ENCODE measurements at places on chromosomes 4 and X.

- no peaks in the 10 kb centered on the region for H3K27me3 ChIP-seq
- no peak overlapping the region for H3K27ac ChIP-seq
These were observed 78.8 kb downstream of the TMEM47 start for GRCh38 chrX:34578237-34578636.

- no peaks in the 10 kb centered on the region for H3K4me1 ChIP-seq
- no peak for DNase-seq
- H3K4me3 ChIP-seq = no peak overlapping the region
- no peaks in the 10 kb centered on the region for H3K27me3 ChIP-seq
These were observed 125.4 kb downstream of the ATXN3L start for GRCh38 chrX:13194291-13195103.

DNA sequence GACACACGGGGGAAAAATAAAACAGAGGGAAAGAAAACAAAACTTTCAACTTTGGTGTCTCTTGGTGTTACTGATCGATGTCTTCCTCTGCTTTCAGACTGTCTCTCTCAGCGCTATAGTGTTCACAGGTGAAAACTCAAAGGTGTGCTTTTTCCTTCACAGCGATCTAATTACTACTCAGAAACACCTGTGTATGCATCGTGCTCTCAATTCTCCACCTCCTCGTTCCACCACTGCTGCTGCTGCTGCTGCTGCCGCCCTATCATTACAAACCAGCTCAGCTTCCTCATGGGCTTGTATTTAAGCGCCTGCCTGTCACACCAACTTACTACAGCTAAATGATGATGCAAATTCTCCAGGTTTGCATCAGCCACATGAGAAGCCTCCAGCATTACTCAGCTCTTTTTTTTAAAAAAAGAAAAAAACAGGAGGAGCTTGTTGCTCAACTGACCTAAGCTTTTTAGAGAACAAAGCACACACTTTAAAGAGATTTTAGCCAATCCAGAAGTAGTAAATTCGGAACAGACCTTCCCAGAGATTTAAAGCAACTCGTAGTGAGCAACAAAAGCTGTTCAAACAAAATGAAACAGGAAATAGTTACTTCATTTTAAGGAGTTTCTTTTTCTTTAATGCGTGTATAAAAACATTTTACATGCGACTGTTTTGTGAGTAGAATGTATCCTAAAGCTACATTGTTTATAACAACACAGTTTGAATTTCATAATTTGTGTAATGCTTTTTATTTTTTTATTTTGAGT is at the start of gene SLC7A11:
TSS of gene SLC7A11 (minus strand) at position 274 of the 758 bp plus-strand sequence. CDS start 280 bp downstream, outside the sequence.
- no peaks in the 10 kb centered on the region for H3K27me3 ChIP-seq
- DNase-seq = peak; percentile 24
- H3K4me3 ChIP-seq = peak within 1 kb of the TSS; percentile 42
- H3K36me3 ChIP-seq = no peaks in the 10 kb centered on the region

- H3K36me3 ChIP-seq = no peaks in the 10 kb centered on the region
- peak overlapping the region; percentile 46 for H3K4me3 ChIP-seq
- peaks cover 9% of the 10 kb centered on the region for H3K4me1 ChIP-seq
- H3K27me3 ChIP-seq = no peaks in the 10 kb centered on the region
- peak overlapping the region; percentile 80 for H3K27ac ChIP-seq
These were observed 715 bp downstream of the ZMAT1 start for GRCh38 chrX:101931136-101931487.

GRCh38 chr4:87476934-87477333 is 52.2 kb downstream of the SPARCL1 start:
- H3K27ac ChIP-seq = no peak overlapping the region
- H3K27me3 ChIP-seq = no peaks in the 10 kb centered on the region
- no peaks in the 10 kb centered on the region for H3K36me3 ChIP-seq
- no peaks in the 10 kb centered on the region for H3K4me1 ChIP-seq

GRCh38 chr4:114236171-114236769 is 256.8 kb upstream of the ARSJ start:
- DNase-seq = no peak
- no peak overlapping the region for H3K4me3 ChIP-seq
- H3K27me3 ChIP-seq = no peaks in the 10 kb centered on the region
- H3K27ac ChIP-seq = no peak overlapping the region
- H3K4me1 ChIP-seq = no peaks in the 10 kb centered on the region

GRCh38 chr4:26083987-26084386 is 170.0 kb downstream of the SMIM20 start:
- no peak overlapping the region for H3K27ac ChIP-seq
- H3K4me1 ChIP-seq = peaks cover 3% of the 10 kb centered on the region
- no peak overlapping the region for H3K4me3 ChIP-seq
- peaks cover 5% of the 10 kb centered on the region for H3K27me3 ChIP-seq
- H3K36me3 ChIP-seq = no peaks in the 10 kb centered on the region
- DNase-seq = no peak
